ENCODE measurements at places on chromosomes 11 and 22.

DNA sequence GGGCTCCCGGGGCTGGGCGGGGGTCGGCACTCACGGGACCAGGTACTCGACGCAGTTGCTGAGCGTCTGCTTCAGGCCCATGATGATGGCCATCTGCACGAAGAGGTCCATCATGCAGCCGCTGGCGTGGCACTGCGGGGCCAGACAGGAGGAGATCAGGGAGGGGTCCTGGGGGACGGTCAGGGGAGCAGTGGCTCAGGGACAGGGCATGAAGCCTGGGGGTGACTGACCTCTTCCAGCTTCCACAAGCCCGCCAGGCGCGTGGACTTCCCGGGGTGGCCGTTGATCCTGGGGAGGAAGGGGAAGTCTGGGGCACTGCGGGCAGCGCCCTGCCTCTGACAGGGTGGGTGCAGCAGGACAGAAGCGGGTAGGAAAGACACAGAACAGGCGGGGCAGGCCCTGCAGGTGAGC, 6.1 kb upstream of the SIGIRR start:
- DNase-seq: no peak

- DNase-seq: no peak
Observed at GRCh38 chr11:22851477-22851876, 8.8 kb downstream of the CCDC179 start.

DNA sequence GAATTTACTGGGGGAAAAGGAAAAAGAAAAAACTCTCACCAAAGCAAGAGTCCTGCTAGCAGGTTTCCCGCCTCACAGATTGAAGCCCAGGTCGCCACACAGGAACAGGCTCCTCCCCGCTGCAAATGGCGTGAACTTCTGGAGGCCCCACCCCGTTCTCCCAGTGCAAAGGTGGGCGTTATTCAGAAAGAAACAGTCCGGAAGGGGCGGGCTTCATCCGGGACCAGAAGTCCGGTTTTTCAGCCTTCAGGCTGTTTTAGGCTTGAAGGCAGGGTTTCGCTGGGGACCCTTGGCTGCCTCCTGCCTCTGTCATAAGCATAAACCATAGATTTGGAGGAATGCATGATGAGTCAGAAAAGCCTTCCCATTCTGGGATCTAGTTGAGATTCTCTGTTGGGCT, 148.3 kb upstream of the POU2AF2 start:
- no peak for DNase-seq

- no peak for DNase-seq
Observed at GRCh38 chr22:47032091-47032943, 269.9 kb downstream of the TBC1D22A start.

DNA sequence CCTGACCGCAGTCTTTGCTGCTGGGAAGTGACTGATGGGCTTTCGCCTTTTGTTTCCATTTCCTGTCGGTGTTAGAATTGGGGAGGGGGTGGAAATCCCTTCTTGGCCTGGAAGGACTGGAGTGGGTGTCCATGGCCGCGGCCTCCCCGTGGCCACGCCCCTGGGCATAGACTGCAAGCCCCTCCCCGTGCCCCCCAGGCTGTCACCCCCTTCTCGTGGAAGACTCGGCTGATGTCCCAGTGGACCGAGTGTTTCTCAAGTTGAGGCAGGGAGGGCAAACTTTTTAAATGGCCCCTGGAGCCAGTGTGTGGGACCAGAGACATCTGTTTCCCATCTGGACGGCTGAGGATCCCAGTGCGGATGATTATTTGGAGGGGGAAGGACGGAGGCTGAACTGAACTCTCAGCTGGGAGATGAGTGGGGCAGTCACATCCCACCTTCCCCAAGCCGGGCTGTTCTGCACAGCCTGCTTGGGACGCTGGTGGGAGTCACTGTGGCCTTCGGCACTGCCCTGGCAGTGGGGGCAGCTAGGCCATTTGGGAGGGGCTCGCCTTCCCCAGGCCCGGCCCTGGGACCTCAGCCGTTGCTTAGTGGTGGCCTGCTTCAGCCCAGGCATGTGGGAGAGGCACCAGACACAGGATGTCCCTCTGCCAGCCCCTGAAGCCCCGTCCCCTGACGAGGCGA, 1.6 kb downstream of the CD81 start:
- no peak for DNase-seq

DNA sequence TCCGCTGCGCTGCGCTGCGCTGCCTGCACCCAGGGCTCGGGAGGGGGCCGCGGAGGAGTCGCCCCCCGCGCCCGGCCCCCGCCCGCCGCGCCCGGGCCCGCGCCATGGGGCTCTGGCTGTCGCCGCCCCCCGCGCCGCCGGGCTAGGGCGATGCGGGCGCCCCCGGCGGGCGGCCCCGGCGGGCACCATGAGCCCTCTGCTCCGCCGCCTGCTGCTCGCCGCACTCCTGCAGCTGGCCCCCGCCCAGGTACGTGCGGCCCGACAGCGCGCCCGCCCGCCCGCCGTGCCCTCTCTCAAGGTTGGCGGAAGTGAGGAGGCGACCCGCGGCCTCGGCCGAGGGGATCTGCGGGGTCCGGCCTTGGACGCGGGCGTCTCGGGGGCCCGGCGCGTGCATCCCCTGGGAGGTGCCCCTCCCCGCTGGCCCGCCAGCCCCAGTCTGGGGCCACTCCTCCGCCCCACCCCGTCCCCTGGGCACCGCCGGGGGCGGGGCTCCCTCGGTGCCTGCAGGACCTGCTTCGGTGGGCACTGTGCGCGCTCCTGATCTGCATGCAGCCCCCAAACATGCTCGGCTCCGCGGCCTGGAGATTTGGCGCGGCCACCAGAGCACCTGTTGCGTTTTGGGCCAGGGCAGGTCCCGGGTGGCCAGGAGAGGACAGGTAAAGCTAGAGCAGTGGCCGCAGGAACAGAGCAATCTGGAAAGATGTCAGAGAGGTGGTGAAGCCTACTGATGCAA, 429 bp downstream of the VEGFB start:
- no peak for DNase-seq

GRCh38 chr11:46917109-46917761, 1.1 kb downstream of the LRP4 start:
- no peak for DNase-seq
